ENCODE measurements at places on chromosomes 12 and 14.

GRCh38 chr12:97977870-97978405, 515.3 kb downstream of the RMST start:
- DNase-seq: no peak

DNA sequence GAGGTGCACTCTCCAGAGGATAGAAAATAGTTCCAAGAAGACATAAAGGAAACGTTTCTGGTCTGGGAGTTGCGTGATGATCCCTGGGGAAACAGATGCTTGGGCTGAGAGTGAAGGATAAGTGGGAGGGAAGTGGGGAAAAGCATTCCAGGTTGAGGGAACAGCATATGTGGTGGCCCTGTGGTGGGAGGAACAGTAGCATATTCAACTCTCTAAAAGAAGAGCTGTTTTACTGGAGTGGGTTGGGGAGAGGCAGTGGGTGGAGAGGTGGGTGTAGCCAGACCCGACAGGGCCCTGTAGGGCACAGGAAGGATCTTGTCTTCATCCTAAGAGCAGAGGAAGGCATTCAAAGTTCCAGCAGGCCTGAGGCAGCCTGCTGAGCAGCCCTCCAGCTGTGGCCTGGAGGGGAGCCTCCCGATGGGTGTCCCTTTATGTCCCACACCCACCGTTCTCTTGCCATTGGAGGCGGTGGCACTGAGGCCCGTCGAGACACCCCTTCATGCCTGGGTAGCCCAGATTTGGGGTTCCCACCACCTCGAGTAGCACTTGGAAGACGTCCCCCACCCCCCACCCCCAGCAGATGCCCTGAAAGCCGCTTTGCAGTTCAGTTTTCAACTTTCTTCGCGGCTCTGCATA, 310.5 kb upstream of the FKBP4 start:
- DNase-seq: no peak

GRCh38 chr14:59389936-59390335, 75.2 kb downstream of the GPR135 start:
- no peak for DNase-seq

DNA sequence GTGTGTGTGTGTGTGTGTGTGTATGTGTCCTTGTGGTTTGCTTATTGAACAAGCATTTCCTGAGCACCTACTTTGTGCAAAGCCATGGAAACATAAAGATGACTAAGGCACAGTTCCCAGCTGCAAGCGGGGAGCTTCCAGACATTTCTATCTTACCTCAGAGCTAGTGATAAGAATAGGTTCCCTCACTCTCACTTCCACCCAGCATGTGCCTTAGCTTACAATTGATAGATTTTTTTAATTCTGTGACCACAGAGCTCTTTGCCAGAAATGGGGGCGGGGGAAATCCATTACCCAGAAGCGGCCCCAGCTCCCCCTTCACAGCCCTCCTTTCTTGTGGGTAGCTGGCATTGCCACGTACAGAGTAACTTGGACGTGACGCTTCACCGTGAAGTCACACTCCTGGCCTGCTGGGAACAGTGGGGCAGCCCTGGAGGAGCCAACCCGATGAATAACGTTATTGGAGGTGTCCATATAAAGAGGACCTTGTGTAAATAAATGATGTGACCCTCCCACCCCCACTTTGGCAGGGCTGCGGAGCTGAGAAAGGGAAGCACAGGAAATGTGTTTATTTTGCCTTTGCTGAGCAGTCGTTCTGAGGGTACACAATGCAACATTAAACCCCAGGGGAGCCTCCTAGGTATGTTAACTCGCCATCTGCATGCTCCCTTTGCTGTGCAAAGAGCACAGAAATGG, 238.9 kb downstream of the CHST11 start:
- no peak for DNase-seq

DNA sequence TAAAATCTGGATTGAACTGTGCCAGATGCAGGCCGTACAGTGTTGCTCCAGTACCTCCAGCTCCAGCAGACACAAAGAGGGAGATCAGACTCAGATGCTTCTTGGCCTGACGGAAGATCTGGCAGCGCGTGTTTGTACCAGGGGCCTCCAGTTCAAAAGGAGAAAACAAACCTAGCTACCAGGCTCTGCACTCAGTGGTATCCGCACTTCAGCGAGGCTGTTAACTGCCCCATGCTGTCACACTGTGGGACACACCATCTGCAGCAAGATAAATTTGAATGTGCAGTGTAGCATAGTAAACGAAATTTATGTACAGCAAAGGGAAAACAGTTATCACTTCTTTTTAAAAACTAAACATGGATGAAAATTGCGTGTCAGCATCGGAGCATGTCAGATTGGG, 5.1 kb downstream of the DYNC1H1 start:
- no peak for DNase-seq

DNA sequence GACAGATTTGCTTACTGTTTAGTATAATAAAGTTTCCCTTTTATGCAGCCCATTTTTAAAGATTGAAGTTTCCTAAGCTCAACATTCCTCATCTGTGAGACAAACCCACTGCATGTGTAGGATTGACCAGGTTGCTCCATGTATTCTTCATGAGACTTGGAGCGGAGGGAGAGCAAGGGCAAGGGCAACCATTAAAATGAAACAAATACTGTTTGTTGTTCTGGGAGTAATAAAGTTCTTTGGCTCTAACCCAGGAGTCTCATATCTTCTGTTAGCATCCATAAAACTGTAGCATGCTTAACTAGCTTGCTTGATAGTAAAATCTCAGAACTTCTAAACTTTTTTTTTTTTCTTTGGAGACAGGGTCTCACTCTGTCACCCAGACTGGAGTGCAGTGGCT, 74.2 kb downstream of the NTS start:
- no peak for DNase-seq

DNA sequence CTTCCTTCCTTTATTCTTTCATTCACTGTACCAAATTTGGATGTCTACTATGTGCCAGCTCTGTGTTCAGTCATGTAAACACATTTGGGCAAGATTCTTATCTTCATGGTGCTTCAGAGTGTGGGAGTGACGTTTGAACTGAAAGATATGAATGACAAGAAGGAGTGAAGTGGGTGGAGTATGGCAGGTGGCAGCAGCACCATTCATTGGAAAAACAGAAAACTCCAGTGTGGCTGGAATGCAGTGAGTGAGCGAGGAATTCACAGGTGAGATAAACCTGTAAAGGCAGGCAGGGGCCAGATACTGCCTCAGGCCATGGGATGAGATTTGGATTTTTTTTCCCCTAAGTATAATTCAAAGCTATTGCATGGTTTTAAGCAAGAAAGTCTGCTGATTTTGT, 140.7 kb upstream of the CCDC198 start:
- DNase-seq: no peak

DNA sequence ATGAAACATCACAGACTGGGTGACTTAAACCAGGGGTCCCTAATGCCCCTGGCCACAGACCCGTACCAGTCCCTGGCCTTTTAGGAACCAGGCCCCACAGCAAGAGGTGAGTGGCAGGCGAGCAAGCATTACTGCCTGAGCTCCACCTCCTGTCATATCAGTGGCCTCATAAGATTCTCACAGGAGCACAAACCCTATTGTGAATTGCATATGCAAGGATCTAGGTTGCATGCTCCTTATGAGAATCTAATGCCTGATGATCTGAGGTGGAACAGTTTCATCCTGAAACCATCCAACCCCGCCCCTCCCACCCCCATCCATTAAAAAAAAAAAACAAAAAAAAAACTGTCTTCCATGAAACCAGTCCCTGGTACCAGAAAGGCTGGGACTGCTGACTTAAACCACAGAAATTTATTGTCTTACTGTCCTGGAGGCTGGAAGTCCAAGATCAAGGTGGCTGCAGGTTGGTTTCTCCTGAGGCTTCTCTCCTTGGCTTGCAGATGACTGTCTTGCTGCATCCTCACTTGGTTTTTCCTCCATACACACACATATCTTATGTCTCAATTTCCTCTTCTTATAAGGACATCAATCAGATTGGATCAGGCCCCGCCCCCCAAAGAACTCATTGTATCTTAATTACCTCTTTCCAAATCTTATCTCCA, 235.9 kb downstream of the CHST11 start:
- DNase-seq: no peak

- no peak for DNase-seq
These were observed 400 bp upstream of the NDUFA12 start for GRCh38 chr12:95003921-95004272.

- DNase-seq: no peak
These were observed 18.4 kb downstream of the TMPO start for GRCh38 chr12:98533723-98534251.

DNA sequence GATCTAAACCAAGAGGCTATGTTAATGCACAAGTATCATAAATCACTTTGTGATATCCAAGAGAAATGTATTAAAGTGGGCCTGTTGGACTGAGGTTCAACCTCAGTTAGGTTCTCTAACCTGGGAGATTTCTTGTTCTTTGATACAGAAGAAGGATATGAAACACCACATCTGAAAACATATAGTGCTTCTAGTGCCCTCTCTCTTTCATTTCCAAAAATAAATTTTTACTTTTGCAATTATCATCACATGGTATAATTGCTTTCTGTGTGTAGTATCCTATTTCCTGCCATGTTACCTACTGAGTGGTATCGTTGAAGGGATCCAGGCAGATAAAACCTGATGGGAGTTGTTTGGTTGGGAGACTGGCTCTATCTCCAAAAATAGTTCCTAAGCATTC, 264.9 kb downstream of the CCER1 start:
- DNase-seq: no peak

GRCh38 chr12:47276621-47277309, 197.0 kb upstream of the AMIGO2 start:
- no peak for DNase-seq

DNA sequence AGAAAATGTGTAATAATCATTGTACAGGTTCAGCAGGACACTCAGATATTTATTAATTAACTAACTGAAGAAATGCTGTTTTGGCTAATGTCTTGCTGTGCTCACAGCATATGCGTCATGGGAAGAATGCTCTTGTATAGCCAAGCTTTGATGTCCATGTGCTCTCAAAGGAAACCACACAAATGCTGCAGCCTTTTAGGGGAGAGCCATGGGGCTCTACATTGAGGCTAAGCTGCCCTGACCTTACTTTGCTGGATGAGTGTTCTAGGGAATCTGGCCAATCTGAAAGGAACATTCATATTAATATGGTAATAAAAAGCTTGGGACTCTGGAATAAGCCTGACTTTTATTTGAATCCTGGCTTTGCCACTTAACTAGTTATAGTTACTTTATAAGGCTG, 9.5 kb upstream of the CRADD start:
- DNase-seq: no peak

- no peak for DNase-seq
These were observed 234.3 kb downstream of the EFCAB11 start for GRCh38 chr14:89720076-89720687.

DNA sequence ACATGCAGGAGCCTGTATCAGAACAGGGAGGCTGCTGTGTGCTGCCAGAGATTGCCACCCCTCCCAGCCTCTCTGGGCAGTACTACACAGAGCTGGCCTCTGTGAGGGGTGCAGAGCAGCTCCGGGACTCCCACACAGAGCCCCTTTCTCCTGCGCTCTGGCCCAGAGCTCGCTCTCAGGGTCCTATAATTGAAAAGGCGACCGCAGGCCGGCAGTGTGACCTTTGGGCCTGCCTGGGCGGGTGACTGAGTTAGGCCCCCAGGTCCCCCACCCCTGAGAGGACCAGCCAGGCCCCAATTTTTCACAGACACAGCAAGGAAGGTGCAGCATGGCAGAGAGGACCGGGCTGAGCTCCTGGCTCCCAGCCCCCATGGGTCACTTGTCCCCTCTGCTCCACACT, 136.4 kb downstream of the ZFP36L1 start:
- DNase-seq: no peak

DNA sequence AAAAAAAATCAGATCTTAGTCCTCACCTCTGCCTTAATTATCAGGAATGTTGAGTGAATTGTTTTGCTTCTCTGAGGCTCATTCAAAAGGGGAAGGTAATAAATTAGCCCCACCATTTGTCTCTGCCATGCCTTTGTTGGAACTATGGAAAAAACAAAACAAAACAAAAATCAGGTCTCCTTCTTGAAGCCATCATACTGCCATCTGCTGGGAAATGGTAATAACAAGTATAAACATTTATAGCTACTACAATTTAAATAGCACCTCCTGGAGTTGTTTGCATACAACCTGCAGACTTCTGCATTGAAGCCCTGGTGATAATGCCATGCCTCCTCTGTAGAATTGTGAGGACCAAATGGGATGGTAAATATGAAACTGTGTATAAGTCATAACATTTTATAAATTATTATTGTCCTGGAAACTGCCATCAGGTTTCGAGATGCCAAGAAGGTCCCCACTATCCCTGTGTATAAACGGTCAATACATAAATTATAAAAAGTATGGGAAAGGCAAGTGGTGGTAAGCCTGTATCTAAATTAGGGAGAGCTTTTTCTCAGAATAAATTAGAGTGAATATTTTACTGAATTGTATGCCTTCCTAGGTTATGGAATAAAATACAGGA, 87.2 kb upstream of the FGD4 start:
- DNase-seq: no peak

- no peak for DNase-seq
These were observed 267.0 kb downstream of the RPL10L start for GRCh38 chr14:46384611-46385010.

- DNase-seq: no peak
These were observed 11.2 kb upstream of the IFNG start for GRCh38 chr12:68170726-68171125.

DNA sequence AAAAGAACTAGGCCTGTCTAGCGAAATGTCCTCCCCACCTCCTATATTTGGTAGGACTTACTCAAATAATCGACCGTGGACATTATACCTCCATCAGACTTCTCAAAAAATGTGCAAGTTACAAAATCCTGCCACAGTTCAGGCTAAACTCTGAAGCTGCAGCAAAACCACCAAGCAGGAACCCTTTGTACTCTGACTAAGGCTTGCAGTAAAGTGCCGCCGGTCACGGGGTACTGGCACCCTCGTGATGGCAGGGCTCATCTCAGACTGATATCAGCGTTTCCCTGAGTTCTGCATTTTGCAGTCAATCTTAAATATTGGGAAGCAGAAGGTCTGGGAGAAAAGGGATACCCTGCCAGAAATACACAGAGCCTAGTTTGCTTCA, 17.1 kb downstream of the SLC11A2 start:
- peak; percentile 77 for DNase-seq

GRCh38 chr14:51723990-51724389, 72.3 kb downstream of the FRMD6 start:
- DNase-seq: no peak

- no peak for DNase-seq
These were observed 4.9 kb downstream of the DUSP6 start for GRCh38 chr12:89347325-89347829.

GRCh38 chr12:121632069-121632970, 6.0 kb downstream of the ORAI1 start:
- DNase-seq: no peak

DNA sequence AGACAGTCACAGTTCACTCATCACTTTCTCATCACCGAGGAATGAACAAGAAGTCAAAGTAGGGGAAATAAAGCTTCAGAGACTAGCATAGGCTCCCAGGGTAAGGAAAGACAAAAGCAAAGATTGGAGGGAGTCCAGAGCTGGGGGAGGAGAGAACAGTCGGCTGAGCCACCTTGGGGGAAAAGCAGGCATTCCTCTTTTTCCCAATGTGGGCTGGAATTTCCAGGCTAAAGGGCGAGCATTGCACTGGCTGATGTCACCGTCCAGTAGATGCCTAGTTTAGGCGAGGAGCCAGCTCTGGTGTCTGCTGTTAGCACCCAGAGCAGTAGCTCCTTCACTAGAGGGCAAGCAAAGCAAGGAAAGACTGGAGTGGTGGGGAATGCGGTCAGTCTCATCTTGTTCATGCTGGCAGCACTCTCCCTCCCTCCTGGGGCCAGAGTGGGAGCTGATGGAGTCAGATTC, 8.5 kb upstream of the KRT75 start:
- no peak for DNase-seq

- no peak for DNase-seq
These were observed 114.1 kb downstream of the FSCB start for GRCh38 chr14:44392984-44393383.

Measured in amygdala (tissue), 56 donors.